ENCODE measurements at places on chromosomes 1 and 21.

DNA sequence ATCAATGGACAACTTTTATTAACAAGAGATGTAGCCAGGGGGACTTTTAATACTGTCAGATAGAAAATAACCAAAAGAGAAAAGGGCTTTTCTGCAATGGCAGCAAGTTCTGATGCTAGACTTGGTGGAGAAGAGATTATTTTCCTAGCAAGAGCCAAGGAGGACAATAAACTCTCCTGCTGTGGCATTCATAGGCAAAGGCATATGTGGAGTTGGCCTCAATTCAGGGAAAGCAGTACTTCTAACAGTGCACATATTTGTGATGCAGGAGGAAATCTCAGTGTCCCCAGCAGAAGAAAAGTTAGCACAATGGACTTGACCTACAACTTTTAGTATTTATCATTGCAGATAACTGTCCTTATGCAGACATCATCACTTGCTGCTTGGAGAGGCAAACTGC is 75.1 kb upstream of the GRIK1 start:
- no peak for DNase-seq

- DNase-seq: peak; percentile 75
Measured at GRCh38 chr1:26391450-26391849, 18.9 kb upstream of the ZNF683 start.

DNA sequence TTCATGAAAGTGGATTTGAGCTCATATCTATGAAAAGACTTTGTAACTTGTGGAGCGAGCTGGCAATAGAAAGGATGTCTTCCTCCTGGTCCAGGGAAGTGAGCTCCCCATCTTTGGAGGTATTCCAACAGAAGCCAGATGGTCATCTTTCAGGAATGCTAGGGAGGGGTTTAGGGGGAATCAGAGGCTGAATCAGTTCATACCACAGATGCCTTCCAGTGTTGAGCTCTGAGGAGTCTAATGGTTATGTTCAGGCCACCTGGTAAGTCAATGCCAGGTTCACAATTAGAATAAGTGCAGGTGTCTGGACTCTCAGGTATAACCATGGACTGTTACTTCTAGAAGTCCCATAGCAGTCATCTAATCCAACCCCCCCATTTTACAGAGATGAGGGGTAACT is 119.1 kb downstream of the ACTL8 start:
- peak; percentile 92 for DNase-seq

DNA sequence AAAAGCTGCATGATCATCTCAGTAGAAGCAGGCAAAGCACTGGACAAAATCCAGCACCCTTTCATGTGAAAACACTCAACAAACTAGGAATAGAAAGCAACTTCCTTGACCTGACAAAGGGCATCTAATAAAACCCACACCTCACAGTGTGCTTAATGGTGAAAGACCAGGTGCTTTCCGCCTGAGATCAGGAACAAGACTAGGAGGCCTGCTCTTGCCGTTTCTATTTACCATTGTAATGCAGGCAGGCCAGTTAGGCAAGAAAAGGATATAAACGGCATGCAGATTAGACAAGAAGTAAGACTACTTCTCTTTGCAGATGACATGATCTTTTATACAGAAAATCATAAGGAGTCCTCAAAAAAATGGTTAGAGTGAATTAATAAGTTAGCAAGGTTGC is 37.2 kb downstream of the SLC37A1 start:
- DNase-seq: no peak

DNA sequence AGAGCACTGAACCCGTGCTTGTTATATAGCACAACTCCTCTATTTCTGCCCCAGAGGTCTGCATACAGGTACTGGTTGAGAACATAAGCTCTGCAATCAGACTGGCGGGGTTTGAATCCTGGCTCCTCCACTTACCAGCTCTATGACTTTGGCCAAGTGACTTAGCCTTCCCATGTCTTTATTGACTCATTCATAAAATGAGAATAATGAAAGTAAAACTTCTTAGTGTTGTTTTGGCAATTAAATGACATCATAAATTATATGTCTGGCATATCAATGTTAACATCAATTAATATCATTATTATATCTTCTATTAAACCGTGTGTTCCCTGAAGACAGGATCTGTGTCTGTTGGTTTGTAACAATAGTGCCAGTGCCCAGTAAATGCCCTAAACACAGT is 4.3 kb downstream of the INKA2 start:
- no peak for DNase-seq

DNA sequence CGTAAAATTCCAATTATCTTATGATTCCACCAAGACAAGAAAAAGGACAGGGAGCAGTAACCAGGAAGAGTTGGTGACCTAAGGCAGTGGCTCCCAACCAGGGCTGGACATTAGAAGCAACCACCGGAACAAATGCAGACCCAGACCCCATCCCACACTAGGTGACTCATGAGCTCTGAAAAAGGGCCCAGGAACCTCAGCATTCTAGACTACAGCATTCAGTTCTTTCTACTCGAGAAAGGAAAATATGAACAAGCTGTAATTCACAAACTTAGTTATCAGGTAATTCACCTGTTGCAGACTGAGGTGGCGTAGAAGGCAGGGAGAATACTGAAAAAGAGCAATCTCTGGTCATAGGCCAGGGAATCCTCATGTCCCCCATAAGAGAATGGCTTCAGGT is 138.4 kb upstream of the KRTAP19-8 start:
- no peak for DNase-seq

- DNase-seq: no peak
Measured at GRCh38 chr1:114359791-114360190, 151.2 kb downstream of the TRIM33 start.

DNA sequence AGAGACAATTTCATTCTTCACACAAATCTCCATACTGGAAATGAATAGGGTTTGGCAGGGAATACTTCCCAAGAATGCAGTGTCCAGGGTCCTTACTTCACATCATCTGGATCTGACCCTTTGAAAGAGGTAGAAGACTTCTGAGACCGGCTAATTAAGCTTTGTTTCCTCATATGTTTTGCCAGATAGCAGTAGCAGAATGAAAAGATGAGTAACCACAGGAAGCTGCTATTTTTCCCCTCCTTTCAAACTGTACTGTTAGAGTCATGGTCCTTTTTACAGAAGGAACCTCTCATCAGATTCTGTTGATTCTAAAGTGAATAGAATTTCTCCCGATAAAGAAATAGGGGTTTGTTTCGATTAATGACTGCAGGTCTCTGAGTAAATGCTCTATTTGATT is 1.4 kb upstream of the OLFML3 start:
- no peak for DNase-seq

- no peak for DNase-seq
Measured at GRCh38 chr1:119556423-119556822, 49.4 kb downstream of the HSD3B1 start.
